GM19239 (cell line): ENCODE measurements at places on chromosomes 7 and 10.

DNA sequence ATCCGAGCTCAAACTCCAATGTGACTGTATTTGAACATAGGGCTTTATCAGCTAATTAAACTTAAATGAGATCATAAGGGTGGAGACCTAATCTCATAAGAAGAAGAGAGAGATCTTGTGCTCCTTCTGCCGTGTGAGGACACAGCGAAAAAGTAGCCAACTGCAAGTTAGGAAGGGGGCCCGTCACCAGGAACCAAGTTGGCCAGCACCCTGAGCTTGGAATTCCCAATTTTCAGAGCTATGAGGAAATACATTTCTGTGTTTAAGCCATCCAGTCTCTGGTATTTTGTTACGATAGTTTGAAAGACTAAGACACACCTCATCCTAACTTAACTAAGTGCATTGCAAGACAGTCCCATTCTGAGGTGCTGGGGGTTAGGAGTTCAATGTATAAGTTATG, 14.1 kb upstream of the WDR86 start:
- no peak for DNase-seq

DNA sequence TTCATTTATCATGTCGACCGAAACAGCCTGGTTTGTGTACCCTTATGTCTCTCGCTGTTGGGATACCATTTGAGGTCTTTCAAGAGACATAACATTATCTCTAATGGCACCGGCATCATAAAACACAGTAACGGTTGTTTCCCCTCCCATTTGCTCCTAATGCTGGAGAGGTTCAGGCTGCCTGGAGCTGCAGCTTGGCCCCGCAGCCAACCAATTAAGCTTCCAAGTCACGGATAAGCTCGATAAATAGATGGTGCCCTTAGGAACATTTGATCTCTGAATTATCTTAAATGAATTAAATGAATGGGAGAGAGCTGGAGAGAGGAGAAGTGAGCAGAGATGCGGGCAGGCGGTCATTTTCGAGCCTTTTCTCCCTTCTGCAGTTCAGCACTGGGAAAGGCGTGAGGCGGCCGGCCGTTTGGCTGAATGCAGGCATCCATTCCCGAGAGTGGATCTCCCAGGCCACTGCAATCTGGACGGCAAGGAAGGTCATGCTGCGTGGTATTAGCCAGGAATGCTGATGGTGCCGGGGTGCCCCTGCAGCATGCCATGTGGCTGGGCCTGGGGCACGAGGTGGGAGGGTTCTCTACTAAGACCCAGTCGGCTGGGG, 12.6 kb downstream of the CPA4 start:
- no peak for DNase-seq

DNA sequence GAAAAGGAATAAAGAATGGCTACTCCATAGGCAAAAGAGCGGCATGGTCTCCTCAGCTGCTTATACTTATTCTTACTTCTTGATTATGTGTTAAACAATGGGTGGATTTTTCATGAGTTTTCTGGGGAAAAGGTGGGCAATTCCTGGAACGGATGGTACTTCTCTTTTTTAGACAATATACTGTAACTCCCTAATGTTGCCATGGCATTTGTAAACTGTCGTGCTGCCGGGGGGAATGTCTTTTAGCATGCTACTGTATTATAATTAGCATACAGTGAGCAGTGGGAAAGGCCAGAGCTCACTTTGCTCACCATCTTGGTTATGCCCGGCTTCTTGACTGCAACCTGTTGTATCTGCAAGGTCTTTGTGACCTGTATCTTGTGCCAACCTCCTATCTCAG, 372.1 kb upstream of the AKR1E2 start:
- no peak for DNase-seq

- DNase-seq, result no peak
Measured at GRCh38 chr10:51244309-51244708, 170.0 kb downstream of the PRKG1 start.

DNA sequence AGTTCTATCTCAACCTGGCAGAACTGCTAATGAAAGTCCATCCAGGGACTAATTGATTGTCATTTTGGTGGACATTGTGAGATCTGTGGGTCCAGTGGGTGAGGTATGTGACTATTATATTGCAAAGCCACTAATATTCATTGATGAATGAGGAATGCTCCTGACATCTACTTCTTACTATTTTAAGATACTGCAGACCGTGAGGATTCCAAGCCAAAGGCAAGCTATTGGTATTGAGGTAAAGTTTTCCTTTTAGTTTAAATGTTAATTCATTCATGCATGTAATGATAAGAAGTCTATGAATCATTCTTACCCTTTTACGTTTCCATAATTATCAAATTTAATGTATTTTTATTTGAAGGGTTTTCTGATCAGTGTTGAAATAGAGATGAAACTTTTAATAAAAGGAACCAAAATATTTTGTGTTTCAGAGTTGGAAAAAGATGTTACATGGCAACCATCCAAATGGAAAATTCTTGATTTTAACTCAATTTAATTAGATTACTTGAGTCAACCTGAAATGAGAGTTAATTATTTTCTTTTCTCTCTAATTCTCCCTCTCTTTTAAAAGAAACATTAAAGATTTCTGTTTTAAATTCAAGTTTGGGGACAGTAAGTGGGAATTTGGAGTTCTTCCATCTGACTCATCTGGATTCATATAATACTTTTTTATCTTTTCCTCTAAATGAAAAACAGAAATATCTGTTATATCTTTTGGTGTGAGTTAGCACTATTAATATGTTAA, 39.6 kb downstream of the NUP205 start:
- no peak for DNase-seq

DNA sequence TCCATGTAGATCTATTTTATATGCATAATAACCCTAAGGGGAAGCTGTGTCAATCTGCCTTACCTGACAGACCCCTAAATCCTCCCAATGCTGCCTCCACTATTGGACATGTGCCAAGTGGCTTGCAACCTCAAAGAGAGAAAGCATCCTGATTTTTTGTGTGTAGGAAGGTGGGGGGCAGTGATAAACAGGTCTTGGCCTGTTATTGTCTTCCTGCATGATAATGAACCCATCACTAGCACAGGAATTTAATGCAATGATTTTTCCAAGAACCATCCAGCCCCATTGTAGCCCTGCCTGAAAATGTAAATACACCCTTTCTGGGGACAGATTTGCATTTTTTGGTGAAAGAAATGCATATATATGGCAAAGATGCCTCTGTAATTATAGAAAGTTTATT, 850.2 kb downstream of the LRMDA start:
- no peak for DNase-seq

DNA sequence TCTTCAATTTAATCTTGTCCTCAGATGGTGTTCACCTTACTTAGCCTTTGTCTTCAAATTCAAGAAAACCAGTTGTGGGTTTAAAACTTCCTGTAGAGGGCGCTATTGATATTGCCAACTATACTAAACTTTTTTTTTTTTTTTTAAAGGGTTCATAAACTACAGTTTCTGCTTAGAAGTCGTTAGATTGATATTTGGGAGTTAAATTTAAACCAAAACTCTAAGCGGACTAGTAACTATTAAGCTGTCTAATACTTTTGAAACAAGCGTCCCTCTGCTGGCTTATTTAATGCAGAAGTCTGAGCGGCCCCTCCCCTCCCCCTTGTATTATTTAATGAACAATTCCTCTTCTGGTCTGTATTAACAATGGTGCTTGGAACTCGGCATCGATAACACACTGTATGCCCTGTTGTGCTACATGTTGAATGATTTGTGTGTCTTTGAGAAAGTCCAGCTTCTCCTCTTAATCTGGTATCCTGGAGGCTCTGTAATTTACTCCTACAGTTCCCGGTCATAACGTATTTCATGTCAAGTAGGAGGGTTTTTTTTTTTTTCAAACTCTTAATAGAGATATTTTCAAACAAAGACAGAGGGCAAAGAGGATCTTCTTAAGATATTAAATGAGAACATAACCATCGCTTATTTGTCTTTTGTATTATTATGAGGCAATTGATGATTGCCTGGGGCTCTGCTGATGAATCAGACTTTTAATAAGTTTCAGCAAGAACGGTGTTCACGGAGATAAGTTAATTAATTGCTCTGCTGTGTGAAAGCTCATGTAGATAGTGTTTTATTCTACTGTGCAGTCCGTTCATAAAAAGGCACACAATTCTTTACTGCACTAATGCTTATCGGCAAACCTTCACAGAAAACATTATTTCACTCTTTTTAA, 22.6 kb upstream of the CREB5 start:
- DNase-seq, result no peak

- no peak for DNase-seq
Measured at GRCh38 chr7:158085741-158086695, 501.6 kb downstream of the PTPRN2 start.

GRCh38 chr7:84975586-84976185, 211.2 kb downstream of the SEMA3D start:
- DNase-seq, result no peak

DNA sequence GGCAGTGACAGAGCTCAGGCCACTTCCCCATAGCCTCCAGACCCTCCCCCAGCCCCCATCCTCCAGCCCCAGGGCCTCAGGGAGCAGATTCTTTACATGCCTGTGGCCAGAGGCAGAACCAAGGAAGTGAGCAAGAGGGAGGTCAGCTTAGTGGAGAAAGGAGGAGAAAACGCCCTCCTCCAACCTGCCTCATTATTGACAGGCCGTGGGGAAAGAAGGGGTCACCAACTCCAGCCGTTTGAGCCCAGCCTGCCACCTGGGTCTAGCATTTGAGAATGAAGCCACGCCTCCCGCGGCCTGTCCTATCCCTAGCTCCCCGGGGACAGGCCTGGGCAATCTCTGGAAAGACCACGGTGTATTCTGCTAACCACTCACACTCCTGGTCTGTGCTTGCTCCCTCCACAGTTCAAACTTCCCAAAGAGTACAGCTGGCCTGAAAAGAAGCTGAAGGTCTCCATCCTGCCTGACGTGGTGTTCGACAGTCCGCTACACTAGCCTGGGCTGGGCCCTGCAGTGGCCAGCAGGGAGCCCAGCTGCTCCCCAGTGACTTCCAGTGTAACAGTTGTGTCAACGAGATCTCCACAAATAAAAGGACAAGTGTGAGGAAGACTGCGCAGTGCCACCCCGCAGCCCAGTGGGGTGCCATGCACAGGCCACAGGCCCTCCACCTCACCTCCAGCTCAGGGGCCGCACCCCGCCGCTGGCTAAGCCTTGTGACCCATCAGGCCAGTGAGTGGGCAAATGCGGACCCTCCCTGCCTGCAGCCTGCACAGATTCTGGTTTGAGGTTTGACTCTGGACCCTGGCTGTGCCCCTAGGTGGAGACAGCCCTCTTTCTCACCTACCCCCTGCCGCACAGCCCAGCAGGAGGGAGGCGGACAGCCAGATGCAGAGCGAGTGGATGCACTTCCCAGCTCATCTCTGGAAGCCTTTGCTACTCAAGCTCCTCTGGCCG, 14.3 kb upstream of the TRIM8 start:
- no peak for DNase-seq

DNA sequence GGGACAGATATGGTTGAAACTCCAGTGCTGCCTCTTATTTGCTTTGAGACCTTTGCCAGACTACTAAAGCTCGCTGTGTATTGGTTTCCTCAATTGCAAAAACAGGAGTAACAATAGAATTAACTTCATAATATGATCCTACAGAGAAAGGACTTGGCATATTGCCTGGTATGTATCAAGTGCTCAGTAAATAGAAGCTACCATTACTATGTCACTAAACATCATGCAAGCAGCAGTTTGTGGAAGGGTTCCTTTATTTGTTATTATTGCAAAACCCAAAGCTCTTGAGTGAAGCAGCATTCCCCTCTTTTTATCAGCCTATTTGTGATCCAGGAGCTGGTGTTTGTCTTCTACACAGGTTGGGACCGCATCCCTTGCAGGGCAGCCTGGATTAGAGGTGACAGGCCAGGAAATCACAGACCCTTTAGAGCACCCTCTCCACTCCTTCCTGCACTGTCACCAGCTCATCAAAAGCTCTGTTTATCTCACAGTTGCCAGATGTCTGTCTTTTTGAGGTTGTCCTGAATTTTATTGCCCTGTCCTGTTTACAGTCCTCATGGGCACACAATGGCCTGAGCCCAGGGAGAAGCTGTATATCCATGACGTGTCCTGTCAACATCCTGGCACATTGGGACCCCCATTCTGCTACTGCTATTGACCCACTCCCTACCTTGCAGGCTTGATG, 121.5 kb downstream of the SNX10 start:
- DNase-seq, result no peak

GRCh38 chr7:48390388-48391327, 219.4 kb downstream of the ABCA13 start:
- DNase-seq, result no peak

DNA sequence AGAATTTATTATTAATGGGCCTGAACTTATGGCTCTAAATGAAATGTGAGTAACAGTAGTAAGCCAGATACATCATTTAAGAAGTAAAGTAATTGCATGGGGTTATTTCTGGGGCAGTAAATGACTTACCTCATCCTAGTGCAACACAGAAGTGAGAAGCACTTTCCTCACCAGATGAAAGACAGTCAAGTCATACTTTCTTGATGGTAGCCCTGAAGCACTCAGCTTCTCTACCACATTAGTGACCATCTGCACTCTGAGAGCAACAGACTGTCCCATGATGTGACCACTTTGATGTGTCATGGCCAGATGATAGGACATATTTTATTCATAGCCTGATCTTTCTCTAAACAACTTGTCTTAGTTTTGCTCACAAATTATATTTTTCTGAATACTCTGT, 369.5 kb upstream of the PHF14 start:
- no peak for DNase-seq

GRCh38 chr7:128065872-128066271, 34.6 kb upstream of the LRRC4 start:
- no peak for DNase-seq

DNA sequence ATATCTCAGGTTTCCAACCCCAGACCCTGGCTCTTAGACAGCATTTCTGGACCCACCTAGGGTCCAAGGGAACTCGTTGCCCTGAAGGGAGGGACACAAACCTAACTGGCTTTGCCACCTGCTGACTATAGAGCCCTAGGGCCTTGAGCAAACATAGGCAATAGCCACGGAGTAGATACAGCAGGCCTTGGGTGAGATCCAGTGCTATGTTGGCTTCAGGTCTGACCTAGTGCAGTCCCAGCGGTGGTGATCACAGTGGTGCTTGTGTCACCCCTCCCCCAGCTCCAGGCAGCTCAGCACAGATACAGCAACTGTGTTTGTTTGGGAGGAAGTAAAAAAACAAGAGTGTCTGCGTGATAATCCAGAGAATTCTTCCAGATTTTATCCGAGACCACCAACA, 9.7 kb upstream of the TNKS2 start:
- no peak for DNase-seq

- DNase-seq, result no peak
Measured at GRCh38 chr7:155107126-155107525, 37.0 kb downstream of the HTR5A start.

GRCh38 chr7:69814421-69814962, 216.2 kb downstream of the AUTS2 start:
- no peak for DNase-seq

DNA sequence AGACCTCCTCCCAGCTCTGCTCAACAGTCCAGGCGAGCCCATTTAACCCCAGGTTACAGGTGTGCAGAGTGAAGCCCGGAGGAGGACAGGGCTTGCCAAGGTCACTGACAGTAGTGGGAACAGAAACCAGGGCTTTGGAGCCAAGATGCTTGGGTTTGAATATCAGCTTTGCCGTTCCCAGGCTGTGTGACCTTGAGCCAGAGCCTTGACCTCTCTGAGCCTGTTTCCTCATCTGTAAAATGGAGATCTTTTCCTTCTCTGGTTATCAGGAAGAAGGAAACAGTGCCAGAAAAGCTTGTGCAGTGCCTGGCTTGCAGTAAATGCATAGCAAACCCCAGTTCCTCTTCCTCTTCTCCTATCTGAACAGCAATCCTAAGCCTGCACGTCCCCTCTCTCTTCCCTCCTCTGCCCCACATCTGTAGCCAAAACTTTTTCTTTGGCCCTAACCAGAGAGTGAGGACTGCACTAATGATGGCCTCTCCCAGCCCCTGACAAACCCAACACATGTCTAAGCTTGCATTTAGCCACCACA, 21.4 kb upstream of the MLXIPL start:
- no peak for DNase-seq
